ENCODE measurements at places on chromosomes 1 and 21.

DNA sequence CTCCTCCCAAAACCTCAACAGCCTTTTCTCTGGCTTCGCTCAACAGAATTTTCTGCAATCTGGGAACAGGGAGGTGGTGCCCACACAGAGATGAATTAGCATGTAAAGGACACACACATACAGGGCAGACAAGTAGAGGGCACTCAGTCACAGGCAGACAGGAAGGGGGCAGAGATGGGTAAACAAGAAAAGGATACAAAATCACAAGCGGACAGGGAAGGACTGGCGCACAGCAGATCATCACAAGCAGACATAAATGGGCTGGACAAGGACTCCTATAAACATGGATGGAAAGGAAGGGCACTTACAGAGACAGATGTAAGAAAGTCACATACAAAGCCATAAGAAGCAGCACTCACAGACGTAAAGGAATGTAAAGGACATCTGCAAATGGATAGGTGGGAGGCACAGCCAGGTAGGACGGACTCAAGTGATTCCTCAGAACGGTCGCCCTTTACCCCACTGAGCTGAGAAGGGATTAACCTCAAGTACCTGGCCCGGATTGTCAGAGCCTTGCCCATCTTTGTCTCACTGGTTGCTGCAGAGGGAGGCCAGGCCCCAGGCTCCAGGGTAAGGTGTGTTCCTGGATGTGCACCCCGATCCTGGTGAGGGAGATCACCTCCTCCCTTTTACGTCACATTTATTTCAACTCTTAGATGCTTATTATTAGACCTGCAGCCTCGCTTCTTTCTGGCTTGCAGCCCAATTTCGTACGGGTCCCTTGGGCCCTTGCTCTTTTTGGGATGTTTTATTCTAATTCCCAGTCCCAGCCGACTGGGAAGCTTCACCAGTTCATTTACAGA is 836 bp upstream of the PRCC start:
- no peak for DNase-seq

DNA sequence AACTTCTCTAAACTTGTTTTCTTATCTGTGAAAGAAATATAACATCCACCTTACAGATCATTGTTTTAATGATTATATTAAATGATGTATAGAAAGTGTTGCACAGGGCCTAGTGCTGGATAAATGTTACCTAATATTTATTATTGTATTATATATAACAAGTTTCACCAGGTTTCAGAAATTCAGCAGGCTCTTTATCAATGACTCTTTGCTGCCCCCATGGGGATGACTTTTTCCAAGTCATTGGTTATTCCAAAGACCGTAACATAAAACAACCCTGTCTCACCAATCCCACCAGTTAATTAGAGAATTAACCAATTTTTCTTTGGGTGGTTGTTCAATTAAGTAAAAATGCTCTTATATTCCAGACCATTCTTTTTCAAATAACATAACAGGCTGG is 7.3 kb upstream of the DEDD start:
- peak; percentile 53 for DNase-seq

- no peak for DNase-seq
Measured at GRCh38 chr21:38269576-38269936, 12.8 kb downstream of the KCNJ15 start.

DNA sequence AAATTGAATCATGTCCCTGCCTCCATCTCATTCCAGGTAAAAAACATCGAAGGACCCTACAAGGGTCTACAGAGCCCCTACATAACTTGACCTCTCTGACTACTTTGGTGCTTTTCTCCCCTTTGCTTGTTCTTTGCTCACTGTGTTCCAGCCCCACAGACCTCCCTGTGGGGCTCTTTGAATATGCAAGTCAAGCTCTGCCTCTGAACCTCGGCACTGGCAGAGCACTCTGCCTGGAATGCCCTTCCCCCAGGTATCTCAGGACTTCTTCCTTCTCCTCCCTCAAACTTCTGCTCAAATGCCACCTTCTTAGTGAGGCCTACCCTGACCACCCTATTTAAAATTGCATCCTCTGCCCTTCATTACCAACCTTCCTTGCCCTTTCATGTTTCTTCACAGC is 87.8 kb upstream of the CD34 start:
- no peak for DNase-seq

DNA sequence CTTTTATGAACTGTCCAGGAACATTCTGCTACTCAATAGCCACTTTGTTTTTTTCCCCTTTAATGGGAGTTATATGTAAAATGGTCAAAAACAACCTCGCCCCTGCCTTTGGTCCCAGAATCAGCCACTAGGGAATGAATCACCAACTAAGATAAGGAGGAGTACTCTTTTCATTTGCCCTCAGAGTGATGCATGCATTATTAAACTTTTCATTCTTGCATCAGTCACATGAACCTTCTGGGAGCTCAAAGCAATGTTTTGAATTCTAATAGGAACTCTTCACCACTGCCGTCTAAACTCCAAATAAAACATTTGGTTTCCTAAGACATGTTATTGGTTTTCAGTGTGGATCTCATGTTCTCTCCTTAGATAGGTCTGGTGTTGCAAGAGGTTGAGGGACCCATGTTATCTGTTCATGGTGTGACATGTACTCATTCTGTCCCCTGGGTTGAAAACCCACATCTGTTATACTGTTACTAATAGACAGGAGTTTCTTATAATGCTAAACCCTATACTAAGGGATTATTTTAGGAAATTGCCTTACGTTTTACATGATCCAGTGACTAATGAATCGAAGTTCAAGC is 17.8 kb upstream of the HSD17B7 start:
- DNase-seq: no peak

DNA sequence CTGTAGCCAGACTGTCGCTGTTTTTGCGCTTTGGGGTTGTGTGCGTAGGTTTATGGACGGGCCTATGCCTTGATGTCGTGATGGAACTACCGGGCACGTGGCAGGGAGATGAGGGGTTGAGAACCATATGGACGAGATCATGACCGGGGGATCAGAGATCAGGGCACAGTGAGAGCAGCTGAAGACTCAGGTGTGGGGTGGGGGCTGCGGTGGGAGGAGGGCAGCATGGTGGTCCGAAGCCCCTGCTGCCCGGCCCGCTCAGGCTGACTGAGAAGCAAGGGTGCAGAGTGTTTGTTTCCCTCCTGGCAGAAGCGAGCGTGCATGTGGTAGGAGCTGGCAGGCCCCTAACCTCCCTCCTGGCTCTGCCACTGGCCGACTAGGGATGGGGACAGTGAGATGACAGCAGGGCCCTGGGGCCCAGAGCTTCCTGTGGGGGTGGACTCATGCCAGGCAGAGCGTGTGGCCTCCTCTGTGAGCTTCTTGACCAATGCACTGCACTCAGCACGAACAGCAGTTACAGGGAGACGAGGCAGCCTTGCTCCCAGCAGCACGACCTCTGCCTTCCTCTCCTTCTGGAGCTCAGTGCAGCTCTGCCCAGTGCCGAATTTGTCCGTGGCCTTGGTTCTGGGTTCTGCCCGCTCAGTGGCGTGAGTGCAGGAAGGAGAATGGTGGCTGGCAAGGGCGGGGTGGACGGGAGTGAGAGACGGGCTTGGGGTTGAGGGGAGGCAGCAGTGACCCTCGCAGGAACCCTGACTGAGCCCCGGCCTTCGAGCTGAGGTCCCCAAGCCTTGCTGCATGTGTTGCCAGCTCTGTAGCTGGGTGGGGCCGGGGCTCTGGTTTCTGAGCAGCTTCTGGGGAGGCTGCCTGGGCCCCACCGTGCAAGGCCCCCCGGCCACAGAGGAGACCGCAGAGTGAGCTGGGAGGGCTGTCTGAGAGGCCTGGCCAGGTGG is 22.2 kb upstream of the LRRC3 start:
- no peak for DNase-seq

GRCh38 chr1:51936531-51936930 is 54.0 kb downstream of the RAB3B start:
- no peak for DNase-seq

DNA sequence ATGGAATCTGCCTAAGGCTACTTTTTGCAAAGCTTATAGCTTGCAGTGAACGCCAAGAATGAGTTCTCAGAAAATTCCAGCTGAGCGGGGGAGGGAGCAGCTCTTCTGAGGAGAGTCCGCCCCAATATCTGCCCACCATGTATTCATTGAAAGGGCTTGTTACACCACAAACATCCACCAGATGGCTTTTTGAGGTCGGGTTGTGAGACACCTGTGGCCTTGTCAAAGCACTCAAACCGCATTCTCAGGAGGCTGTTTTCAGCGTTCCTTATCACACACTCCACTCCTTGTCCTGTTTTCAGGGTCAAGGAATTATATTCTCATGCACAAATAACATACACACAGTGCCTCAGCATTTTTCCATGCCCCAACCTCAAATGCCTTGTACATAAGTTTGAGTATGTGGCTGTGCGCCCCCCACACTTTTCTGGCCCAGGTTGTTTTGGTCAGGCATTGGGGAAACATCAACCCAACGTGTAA is 3.9 kb upstream of the C4BPB start:
- peak; percentile 65 for DNase-seq

- peak; percentile 24 for DNase-seq
Measured at GRCh38 chr1:224245188-224245587, 62.1 kb downstream of the DEGS1 start.

GRCh38 chr1:85976516-85977205 is 179.9 kb downstream of the COL24A1 start:
- DNase-seq: no peak

GRCh38 chr1:166470014-166470413 is 303.2 kb upstream of the FAM78B start:
- no peak for DNase-seq

DNA sequence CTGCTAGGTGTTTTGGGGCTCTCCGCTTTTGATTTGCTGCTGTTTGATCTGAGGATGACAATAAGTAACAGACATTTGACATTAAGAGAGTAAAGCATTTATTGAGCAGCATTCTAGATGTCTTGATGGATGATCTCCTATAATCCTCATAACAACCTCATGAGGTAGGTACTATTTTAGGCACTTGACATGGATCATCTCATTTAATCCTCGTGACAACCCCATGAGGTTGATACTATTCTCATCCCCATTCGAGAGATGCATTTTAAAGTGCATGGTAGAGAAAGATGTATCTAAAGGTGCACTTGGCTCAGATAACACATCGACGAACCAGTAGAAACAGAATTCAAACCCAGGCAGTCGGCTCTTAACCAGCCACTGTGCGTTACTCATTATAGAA is 26.6 kb downstream of the TCEA3 start:
- no peak for DNase-seq

GRCh38 chr1:31434979-31435378 is 22.0 kb downstream of the SERINC2 start:
- no peak for DNase-seq

Measured in astrocyte of the spinal cord (primary cell).